ENCODE measurements at places on chromosomes 7 and 10.

GRCh38 chr7:120714945-120715344 is 143.0 kb downstream of the TSPAN12 start:
- no peak for DNase-seq

- DNase-seq, result no peak
Measured at GRCh38 chr7:139669106-139670061, 108.4 kb downstream of the HIPK2 start.

DNA sequence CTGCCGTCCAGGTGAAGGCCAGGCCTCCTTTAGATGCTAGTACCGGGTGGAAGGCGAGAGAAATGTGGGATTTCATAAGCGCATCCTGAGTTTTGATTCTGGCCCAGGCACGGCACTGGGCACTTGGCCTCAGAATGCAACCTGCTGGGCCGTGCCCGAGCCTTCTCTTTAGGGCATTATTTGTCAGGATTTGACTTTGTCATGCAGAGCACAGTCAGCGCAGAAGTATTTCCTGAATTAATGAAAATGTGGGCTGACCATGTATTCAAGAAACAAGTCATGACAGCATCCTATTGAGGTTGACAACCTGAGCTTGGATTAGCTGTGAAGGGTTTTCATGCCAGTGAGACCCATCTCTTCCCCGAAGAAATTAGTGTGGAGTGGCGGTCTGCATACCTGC is 34.4 kb downstream of the RCC1L start:
- no peak for DNase-seq

DNA sequence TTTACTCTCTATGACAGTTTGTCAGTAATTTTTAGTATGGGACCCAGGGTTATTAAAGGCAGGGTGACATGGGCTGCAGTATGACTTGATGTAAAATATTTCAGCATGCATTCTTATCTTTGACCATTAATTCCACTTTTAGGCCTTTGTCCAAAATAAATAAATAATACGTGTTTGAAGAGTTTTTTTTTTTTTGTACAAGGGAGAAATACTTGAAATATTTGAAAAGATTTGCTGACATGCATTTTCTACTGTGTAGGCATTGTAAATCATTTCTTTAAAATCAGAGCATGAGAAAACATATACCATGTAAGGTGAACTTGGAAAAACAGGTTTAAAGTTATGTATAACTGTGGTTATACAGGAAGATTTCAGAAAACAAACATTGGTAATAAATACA is 23.5 kb downstream of the NRG3 start:
- no peak for DNase-seq

- DNase-seq, result no peak
Measured at GRCh38 chr10:86594535-86594934, 59.8 kb upstream of the OPN4 start.

DNA sequence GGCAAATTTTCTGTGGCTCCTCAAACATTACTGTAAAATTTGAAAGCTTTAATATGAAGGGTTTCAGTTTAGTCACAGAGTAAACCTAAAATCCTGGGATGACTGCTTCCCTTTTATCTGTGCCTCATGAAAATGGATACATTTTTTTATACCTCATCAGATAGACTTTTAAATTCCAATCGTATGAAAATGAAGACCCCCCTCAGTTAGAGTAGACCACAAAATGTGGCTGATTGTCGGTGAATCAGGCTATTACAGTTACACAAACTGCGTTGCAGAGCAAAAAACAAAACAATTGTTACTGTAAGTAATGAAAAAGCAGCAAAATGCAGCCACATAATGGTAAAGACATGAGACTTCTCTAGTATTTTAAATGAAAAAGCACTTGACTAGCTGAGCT is 296.2 kb downstream of the CNTNAP2 start:
- DNase-seq, result no peak

GRCh38 chr10:30836406-30836805 is 195.3 kb downstream of the ZNF438 start:
- DNase-seq, result no peak

- no peak for DNase-seq
Measured at GRCh38 chr7:111137296-111138192, 46.6 kb downstream of the LRRN3 start.

GRCh38 chr7:129169171-129169671 is 19.2 kb upstream of the SMO start:
- no peak for DNase-seq

DNA sequence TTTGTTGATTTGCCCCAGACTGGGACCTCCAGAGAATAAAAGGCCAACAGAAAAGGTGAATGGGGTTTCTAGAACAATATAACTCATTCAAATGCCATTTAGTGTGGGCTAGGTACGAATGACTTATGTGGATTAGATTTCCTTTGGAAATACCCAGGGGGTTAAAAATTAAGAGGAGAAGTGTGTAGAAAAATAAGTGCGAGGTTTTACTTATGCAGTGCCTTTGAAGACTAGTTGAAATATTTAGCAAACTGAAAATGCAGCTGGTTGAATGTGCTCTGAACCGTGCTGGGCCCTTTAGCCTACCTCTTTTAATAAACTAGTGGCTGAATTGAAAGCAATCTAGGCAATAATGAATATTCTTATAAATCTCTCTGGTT is 180.6 kb downstream of the LRMDA start:
- no peak for DNase-seq
